ENCODE measurements at places on chromosomes 13 and 19.

DNA sequence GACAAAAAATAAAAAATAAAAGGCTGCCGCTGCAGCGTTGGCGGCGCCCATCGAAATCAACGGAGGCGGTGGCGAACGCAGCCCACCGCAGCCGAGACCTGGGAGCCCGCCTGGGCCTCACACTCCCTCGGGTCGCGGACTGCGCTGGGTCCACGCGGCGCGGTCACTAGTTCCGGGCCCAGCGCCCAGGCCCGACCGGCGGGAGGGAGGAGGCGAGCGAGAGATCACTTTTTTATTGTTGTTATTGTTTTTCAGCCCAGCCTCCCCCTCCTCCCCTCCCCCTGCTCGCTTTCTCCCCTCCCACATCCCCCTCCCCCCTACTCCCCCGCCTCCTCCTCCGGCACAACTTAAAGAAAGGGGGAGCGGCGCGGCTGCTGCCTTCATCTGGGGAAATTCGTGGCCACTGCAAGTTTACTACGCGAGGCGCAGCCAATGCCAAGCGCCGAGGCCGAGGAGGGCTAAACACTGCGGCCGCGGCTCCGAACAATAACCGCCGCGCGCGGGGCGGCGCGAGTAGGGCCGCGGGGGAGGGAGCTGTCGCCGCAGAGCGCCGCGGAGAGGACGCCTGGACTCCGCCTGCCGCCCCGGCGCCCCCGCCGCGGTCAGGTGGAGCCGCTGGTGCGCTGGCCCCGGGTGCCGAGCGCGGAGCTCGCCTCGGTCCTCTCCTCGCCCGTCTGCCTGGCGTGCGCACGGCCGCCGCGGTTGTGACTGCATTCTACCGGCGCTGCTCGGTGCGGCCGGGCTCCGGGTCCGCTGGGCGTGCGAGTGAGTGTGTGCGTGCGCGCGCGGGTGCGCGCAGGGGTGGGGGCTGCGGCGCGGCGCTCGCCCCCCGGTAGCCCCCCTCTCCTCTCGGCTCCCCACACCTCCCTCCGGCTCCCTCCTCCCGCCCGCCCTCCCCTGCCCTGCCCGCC lies 505 bp upstream of the ZIC2 start:
- no peak for DNase-seq

GRCh38 chr13:58239774-58240268 lies 608.3 kb downstream of the PCDH17 start:
- DNase-seq: no peak

DNA sequence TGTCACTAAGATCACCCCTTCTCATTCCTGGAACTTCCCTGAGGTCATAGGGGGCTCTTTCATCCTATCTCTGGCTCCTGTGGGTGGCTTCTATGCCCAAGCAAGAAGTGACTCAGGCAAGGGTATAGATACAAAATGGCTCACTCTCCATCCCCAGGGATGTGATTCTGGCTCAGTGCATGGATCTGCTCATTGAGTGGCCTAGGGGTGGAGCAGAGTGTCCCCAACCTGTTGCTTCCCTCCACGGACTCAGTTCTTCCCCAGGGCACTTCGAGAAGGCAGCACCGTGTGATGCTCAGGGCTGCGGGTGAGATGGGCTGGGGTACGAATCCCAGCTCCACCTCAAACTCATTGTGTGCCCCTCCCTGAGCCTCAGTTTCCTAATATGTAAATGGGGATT lies 136.4 kb downstream of the PTPRS start:
- no peak for DNase-seq

DNA sequence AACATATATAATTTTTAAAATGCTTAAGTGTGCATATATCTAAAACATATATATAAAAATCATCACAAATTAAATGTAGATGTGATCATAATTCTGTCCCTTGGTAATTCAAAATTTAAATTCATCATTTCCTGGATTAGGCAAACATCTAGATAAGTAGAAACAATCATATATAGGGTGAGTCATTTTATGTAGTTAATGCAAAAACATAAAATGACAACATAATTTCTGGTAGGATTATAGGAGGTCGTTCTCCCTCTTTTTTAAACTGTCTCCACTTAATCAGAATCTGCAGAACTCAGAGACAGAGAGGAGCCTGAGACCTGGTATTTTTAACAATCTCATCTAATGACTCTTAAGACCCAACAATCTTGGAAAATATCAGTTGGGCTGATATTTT lies 333.4 kb downstream of the KCTD12 start:
- no peak for DNase-seq

DNA sequence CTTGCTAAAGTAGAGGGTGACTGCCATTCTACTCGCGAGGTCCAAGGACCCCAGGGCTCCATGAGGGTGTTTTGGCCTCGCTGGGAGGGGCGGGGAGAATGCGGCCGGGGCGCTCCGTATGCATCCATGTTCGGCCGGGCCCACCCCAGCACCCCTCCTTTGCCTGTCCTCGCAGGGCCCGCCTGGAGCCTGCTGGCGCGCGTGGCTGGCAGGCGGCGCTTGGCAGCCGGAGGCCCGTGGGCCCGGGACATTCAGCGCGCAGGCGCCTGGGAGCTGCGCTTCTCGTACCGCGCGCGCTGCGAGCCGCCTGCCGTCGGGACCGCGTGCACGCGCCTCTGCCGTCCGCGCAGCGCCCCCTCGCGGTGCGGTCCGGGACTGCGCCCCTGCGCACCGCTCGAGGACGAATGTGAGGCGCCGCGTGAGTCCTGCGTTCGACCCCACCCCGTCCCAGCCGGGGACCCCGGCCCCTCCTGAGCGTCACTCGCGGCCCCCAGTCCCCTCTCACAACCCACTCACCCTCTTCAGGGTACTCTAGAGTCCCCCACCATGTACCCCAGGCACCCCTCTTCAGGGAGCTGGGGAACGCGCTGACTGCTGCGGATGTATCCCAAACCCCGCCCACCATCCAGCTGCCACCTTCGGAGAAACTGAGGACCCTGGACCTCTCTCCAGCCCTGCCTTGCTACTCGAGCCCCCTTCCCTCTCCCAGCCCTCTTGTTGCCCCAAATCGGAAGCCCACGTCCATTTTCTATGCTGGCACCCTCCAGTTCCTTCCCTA lies 4.1 kb downstream of the DLL3 start:
- no peak for DNase-seq

DNA sequence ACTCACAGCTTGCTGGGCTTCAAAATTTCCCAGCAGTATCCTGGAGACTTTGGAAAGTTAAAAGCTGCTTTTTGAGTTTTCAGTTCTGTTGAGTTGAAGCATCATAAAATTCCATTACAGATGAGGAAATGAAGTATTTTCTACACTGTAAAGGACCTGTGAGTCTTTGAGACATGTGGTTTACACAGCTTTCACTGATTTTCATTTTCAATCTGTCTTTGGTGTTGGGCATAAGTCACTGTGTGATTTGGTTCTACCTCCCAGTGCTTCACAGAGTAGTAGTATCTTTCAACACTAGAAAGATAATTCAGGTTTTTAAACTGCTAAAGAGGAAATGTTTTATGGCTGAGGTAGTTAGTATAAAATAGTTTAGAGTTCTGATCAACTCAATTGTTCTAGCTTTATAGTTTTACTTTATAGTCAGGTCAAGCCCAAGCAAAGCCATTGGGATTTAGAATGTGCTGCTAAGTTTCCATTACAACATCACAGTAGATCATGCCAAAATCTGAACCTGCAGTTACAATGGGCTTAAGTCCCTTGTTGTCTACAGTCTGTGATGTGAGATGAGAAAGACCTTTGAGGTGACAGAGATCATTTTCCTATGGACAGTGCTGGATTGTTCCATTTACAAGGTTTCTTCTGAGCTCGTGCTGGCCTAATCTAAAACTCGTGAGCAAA lies 161.6 kb downstream of the FLT1 start:
- no peak for DNase-seq

- no peak for DNase-seq
These were observed 12.8 kb downstream of the CAPS start for GRCh38 chr19:5926641-5927440.

GRCh38 chr13:45255247-45255987 lies 54.6 kb upstream of the KCTD4 start:
- no peak for DNase-seq

DNA sequence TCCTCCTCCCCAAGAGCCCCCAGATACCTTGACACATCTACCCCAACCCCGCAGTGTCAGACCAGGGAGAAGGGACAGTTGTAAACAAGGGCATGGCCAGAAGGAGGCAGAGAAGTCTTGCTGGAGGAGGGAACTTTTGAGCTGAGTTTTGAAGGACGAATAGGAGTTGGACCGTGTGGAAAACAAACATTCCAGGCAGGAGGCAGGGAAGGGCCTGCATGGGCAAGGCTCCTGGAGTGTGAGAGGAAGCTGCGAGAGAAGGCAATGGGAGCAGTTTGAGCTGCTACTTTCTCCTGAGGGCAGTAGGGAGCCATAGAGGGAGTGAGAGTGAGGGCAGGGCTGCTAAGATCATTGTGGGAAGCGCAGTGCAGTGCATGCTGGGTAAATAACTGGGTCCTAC lies 23.3 kb downstream of the IL12RB1 start:
- DNase-seq: no peak

GRCh38 chr19:19489804-19490204 lies 25.5 kb downstream of the TSSK6 start:
- DNase-seq: no peak

GRCh38 chr13:112444416-112445399 lies 68.6 kb downstream of the SPACA7 start:
- DNase-seq: no peak

- no peak for DNase-seq
These were observed 2.4 kb downstream of the NCAN start for GRCh38 chr19:19214159-19214490.

Measured in SK-N-MC (cell line).